ENCODE measurements at places on chromosomes 3 and 15.
A peak's percentile ranks its signal among the peaks of the same experiment; 100 is the strongest.

- DNase-seq, result no peak
Measured at GRCh38 chr3:37953707-37954394, 36.7 kb upstream of the VILL start.

GRCh38 chr3:107994181-107994580 is 96.7 kb downstream of the CD47 start:
- no peak for DNase-seq

GRCh38 chr3:134988666-134989065 is 193.6 kb downstream of the EPHB1 start:
- no peak for DNase-seq

DNA sequence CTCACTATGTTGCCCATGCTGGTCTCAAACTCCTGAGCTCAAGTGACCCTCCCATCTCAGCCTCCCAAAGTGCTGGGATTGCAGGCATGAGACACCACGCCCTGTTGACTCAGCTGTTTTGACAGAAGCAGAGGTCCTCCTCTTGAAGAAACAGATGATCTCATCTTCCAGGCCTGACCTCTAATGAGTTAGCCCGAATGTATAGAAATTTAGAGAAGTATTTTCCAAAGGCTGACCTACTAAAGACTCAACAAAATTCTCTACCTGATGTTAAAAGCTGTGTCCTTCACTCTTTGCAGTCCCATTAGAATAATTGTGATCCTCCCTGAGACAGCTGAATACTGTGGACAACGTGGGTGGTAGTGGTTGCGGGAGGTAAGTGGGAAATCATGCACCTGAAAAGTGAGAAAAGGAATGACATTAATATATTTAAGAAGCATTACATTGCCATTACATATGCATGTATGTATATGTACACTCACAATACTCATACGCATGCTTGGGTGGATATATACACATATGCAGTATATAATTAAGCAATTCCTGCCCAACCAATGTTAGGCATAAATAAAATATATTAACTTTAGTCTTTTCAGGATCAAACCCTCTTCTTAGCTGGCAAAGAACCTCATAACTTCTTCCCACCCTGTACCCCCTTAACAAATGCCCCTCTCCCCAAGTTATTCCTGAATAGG is 204.6 kb upstream of the NR2F2 start:
- no peak for DNase-seq

GRCh38 chr15:74783808-74784175 is 1.9 kb downstream of the CSK start:
- DNase-seq, result no peak

GRCh38 chr15:99454941-99455788 is 110.6 kb upstream of the MEF2A start:
- no peak for DNase-seq

DNA sequence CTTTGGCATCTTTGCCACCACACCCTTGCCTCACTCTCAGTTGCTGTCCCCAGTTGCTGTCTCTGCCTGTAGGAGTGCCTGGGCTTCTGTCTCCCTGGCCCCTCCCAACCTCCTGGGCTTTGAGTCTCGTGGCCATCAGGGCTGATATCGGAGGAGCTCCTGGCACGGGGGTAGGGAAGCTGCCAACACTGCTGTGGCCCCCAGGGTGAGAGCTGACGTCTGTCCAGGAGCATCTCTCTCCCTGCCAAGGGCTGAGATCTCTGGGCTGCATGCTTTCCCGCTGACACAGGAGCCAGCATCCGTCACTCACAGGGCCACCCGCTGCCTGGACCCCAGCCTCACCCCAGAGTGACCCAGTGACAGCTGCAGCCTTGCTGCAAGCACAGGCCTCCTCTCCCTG is 47.4 kb downstream of the EXOG start:
- DNase-seq, result no peak

GRCh38 chr15:89248584-89248983 is 4.8 kb downstream of the FANCI start:
- DNase-seq, result no peak

DNA sequence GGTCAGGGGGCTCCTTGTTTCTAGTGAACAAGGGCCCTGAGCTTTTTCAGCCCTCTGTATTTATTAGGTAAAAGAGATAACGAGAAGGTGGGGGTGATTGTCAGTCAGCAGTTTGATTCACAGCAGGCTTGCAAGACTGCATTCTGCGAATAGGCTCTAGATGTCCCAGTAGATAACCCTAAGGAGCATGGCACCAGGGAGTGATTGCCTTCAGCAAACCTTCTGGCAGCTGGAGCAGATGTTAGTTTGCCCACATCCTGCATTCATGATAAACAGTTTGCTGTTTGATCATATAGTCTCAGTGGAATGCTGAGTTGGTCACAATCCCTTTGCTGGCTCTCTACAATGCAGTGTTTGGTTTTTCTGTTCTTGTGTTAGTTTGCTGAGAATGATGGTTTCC is 161.3 kb upstream of the GADL1 start:
- no peak for DNase-seq

- DNase-seq, result no peak
Measured at GRCh38 chr15:72229076-72229946, 1.7 kb downstream of the PKM start.

DNA sequence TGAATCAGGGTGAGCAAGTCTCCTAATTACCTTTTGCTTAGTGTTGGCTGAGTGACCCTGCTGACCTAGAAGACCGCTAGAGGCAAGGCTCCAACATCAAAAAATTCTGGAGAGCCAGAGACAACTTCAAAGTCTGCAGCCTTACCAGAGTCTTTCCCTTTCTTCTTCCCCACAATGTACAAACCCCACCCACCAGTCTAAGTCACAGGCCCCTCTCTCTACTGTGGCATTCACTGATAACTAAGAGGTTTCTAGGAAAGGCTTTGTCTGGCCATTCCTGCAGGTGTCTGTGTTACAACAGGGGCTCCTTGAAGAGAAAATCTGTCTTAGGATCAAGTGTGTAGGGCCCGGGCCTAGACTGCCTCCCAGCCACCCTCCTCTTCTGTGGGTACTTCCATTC is 525 bp downstream of the MYH15 start:
- DNase-seq, result no peak

GRCh38 chr3:143951351-143951971 is 20.2 kb upstream of the DIPK2A start:
- DNase-seq, result peak; percentile 1

GRCh38 chr3:81326245-81326644 is 435.2 kb downstream of the GBE1 start:
- no peak for DNase-seq

DNA sequence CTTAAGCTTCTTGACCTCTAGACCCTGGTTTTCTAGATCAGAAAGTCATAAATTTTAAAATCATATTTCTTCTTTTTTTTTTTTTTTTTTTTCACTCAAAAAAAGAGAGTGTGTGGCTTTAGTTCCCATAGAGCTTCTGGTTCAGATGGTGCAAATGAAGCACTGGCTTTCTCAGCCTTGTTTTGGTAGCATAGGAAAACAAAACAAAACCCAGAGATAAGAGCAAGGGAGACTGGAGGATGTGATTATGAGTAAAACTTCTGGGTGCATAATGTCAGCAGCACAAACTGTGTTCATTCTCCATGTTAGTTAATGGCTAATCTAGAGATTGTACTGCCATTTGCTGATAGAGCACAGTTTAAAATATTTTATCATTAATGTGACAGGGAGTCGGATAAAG is 55.4 kb downstream of the RARB start:
- no peak for DNase-seq

DNA sequence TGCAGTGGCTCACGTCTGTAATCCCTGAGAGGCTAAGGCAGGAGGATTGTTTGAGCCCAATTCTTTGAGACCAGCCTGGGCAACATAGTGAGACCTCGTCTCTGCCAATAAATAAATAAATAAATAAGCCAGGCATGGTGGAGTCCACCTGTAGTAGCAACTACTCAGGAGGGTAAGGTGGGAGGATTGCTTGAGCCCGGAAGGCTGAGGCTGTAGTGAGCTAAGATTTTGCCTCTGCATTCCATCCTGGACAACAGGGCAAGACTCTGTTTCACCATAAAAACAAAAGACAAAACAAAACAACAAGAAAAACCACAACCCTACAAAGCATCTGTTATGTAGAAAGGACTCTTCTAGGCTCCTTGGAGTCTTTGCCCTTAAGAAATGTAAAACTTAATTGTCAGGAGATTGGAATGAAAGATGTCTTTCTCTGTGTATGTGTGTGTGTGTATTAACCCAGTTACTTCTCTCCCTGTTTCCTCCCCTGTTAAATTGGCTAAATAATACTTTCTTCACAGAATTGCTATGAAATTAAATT is 9.5 kb downstream of the NECTIN3 start:
- no peak for DNase-seq

DNA sequence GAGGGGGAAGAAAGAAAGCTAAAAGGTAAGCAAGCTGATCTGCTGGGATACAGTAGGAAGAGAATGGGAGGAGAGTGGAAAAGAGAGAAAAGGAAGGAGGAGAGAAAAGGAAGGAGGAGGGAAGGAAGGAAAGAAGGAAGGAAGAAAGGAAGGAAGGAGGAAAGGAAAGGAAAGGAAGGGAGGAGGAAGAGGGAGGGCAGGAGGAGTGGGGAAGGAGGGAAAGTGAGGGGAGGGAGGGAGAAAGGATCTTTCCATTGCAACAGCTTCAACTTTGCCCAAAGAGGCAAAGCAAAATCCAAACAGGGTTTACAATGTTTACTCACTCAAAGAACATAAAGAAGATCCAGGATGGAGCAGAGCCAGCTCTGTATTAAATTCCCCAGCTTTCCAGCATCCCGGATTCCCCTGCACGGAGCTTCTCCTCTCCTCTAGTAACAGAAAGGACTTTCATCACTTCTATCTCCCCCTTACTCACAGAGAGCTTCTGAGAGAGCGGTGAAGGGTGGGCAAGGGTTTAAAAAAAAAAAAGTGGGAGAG is 494.2 kb upstream of the PROK2 start:
- DNase-seq, result no peak

- DNase-seq, result no peak
Measured at GRCh38 chr3:195411836-195412235, 31.0 kb downstream of the ACAP2 start.

- DNase-seq, result no peak
Measured at GRCh38 chr15:59699810-59700431, 10.8 kb upstream of the BNIP2 start.

DNA sequence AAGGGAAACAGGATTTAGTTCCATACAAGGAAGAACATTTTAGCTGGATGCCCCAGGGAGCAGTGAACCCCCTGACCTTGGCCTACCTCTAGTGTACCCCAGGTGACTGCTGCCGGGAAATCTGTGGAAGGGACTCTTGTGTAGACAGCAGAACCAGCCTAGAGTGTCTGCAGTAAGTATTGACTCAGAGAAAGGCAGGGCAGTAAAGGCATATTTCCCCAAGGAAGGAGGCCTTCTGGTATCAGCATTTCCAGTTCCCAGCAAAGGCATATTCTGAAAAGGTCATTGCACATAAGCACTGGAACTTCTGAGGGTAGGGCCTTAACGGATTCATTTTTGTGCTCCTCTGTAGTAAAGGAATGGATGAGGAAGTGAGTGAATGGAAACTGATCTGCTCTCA is 246.2 kb downstream of the FAM43A start:
- DNase-seq, result no peak

DNA sequence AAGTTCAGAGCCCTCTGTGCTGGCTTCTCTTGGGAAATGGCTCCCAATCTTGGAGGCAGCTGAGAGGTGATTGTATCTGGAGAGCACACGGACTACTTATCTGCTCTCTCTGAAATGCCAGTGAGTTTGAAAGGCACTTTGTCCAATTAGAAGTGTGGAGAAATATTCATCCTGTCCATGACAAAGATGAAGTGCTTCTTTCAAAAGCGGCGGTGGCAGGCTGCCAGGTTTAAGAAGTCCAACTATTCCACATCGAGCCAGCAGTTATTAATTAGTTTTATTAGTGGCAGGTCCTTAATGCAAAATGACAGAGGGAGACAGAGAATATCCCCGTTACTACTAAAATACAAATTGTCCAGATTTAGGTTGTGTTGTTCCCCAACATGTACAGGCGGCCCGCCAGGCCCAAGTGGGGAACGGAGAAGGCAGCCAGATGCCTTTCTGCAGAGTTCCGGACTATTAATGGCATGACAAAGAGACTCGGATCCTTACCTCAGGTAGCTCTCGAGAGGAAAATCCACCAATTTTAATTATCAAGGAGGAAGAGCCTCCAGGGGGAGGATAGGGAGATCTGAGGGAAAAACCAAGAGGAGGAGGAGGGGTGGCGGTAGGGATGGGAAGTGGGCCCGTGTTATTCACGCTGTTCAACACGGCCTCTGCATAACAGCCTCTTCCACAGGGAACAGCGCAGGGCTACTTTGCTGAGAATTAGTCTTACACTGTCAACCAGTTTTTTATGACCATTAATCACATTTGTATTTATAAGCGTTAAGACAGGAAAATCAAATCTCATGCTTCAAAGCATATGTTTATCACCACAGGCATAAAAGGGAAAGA is 42.0 kb downstream of the RORA start:
- DNase-seq, result no peak
